ENCODE measurements at places on chromosomes 7 and 10.

GRCh38 chr7:130435311-130435854 lies 5.4 kb downstream of the CEP41 start:
- DNase-seq: no peak

DNA sequence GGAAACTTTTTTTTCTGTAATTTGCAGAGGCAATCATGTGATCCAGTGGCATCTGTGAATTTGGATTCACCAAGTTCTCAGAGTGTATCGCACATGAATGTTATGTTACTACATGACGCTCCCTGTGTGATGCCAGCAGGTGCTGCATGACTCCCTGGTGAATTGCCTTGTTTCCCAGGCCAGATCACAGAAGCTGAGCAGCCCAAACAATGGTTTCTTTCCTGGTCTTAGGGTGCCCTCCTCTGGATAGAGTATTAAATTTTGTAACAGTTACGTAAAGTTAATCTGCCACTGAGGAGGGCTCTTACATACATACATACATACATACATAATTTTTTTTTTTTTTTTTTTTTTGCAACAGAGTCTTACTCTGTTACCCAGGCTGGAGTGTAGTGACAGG lies 3.6 kb downstream of the ZSCAN21 start:
- DNase-seq: peak; percentile 77

GRCh38 chr7:122255454-122255853 lies 49.1 kb downstream of the FEZF1 start:
- no peak for DNase-seq

GRCh38 chr10:17954861-17955260 lies 3.1 kb downstream of the SLC39A12 start:
- DNase-seq: peak; percentile 5

DNA sequence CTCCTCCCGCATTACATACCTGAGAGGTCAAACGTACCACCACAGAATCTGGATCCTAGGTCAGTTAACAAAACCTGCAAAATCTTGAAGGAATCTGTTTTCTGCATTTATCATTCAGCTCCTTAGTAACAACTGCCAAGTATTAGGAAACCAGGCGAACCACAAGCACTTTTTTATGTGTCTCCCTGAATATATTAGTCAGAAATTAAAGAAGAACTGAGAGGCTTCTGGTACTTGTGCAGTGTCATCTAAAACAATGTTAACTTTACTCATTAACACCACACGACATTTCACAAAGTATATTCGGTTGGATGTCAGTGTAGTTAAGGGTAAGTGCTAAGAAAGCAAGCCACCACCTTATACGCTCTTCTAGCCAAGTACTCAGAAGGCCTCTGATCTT lies 2.5 kb downstream of the CCDC6 start:
- DNase-seq: peak; percentile 3
